ENCODE measurements at places on chromosomes 2 and 18. TPM values are rescaled to one million over a fixed set of nuclear protein-coding genes. Genes with fewer than 3 reads are reported as not detected.
A peak's percentile ranks its signal among the peaks of the same experiment; 100 is the strongest.

PAX8 gene
- total RNA-seq, result 0.43 TPM

RNU2-63P gene
- total RNA-seq, result 6.0 TPM

ANKRD30BL gene
- total RNA-seq, result not detected

DNA sequence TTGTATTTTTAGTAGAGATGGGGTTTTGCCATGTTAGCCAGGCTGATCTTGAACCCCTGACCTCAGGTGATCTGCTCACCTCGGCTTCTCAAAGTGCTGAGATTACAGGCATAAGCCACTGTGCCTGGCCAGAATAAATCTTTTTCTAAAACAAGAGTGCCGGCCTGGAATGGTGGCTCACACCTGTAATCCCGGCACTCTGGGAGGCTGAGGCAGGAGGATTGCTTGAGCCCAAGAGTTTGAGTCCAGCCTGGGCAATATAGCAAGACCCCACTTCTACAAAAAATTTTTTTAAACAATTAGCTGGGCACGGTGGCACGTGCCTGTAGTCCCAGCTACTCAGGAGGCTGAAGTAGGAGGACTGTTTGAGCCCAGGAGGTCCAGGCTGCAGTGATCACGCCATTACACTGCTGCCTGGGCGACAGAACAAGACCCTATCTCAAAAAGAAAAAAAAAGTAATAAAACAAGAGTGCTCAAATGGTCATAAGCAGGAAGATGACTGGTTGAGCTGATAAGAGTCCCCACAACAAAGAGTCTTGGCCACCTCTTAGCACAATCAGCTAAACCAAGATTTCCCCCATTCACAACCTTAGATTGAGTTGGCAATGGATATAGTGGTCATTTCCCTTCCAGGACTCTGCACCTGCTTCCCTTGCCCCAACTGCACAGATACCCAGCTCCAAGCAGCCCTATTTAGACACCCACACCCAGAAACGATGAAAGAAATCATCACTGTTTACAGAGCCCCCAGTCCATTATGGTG is 5.8 kb upstream of the UCN start:
- no peak for DNase-seq
- no peaks in the 10 kb centered on the region for H3K4me1 ChIP-seq
- H3K27me3 ChIP-seq, result no peaks in the 10 kb centered on the region
- peaks cover 26% of the 10 kb centered on the region for H3K36me3 ChIP-seq
- H3K4me3 ChIP-seq, result no peak overlapping the region

DNA sequence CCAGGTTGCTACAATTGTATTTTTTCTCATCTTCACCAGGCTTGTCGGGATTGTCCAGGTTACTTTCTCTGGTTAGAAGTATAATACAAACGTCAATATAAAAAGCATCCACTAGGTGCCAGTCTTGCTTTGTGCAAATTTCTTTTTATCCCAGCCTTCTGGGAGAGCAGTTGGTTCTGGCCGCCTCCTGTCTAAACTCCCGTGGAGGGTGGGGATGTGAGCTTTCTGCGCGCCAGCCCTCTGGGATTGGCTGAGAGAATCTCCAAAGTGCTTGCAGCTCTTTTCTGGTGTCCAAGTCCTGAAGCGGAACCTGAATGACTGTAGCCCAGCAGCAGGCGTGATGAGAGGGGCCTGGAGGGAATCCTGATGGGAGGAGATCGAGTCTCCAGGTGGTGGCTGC is 22.4 kb upstream of the TOGARAM2 start:
- H3K27me3 ChIP-seq, result no peaks in the 10 kb centered on the region
- peak; percentile 40 for DNase-seq
- no peak overlapping the region for H3K4me3 ChIP-seq

Measured in activated CD8-positive, alpha-beta T cell treated with anti-CD3 and anti-CD28 coated beads for 36 hours (primary cell).